Omental fat pad (tissue), 4 donors: ENCODE measurements at places on chromosomes 2 and 18. TPM values are rescaled to one million over a fixed set of nuclear protein-coding genes. Genes with fewer than 3 reads are reported as not detected.

- no peak for DNase-seq
Measured at GRCh38 chr2:186068139-186068801, 329.7 kb downstream of the FSIP2 start.

DNA sequence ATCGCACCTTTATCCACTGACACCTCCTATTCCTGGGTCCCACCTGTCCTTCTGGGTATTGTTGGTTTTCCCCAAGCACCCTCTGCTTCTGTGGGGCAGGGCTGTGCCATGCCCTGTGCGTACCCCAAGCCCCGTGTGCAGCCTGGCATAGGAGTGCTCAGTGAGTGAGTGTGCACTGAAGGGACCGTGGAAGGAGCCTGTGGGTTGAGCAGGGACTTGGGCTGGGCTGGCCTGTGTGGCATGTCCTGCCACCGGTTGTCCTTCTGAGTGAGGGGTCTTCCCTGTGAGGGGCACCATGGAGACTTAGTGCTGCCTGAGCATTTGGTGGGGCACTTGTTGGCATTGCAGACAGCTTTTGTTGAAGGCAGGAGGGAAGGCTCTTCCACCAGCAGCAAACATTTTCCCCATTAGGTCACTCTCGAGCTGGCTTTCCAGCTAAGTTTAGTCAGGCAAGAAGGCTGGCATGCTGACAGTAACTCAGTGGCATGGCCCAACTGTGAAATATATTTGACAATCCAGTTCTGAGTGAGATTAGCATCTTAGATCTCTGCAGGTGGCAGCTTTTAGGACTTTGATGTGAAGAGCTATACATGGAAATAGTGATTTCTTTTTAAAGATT lies 64.7 kb downstream of the LPIN1 start:
- DNase-seq = no peak

- no peak for DNase-seq
Measured at GRCh38 chr2:168521053-168521741, 65.1 kb downstream of the CERS6 start.

DNA sequence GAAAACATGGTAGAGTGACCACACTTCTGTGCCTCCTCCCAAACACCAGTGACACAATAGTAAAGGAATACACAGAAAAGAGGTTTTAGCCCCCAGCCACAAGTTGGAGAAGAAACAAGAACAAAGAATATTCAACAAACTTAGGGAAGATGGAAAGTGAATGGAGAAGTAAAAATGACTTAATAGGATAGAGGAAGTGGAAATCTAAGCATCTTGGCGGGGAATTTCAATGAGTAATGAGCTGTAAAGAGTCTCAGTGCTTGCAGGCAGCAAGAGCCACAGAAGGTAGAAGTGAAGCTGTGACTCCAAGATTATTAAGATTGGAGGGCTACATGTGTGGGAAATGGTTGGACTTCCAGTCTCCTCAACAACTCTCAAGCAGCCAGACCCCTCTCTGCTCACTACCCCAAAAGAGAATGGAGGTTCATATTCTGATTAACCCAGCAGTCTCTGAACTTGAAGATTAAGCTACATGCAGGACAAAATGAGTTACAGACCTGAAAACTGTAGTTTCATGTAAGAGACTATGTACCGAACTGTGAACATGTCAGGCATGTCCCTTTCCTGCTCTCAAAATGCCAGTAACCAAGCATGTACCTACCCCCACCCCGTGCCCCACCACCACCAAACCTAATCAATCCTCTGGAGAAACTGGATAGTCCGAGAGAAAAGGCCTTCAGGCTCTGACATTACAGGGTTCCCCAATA lies 16.9 kb upstream of the HNRNPLL start:
- DNase-seq = no peak

Gene GNAL
- total RNA-seq = 12.8 TPM

Gene TMEM18
- 27.3 TPM for total RNA-seq

- no peak for DNase-seq
Measured at GRCh38 chr18:49070552-49070951, 119.8 kb upstream of the SMAD7 start.

DNA sequence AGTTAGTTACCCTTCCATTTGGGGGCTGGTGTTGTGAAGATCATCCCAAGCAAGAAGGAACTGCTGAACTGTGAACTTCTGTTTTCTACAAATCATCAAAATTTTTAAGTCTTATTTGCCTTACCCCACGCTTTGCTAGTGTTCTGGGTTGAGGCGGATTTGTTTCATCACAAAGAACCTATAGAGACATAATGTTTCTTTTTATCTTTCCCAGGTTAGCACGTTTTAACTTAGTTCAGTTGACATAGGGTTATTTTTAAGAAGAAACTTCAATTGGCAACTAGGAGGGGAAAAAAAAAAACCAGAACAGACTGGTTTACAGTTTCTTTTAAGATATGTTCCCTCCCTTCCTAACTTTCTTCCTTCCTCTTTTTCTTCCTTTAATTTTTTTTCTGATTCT lies 31.1 kb upstream of the CERS6 start:
- no peak for DNase-seq

DNA sequence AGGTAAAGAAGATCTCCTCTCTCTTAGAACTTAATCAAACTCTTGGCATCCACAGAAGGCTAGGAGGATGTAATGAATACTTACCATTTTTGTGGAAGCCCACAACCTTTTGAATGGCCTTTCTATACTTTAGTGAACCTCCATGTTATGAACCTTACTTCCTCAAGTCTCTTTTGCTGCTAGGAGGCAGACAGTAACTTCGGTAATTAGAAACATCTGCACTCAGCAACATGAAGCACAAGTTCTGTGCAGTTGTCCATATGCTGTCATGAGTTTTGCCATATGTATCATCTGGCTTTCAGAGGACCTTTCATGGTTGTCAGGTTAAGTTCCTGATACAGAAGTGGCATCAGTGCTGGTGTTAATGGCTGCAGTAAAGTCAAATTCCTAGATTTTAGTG lies 50.4 kb downstream of the PDK1 start:
- DNase-seq = no peak

- DNase-seq = no peak
Measured at GRCh38 chr18:58247363-58247834, 203.4 kb downstream of the NEDD4L start.

Gene LGALSL
- total RNA-seq = 8.0 TPM

DNA sequence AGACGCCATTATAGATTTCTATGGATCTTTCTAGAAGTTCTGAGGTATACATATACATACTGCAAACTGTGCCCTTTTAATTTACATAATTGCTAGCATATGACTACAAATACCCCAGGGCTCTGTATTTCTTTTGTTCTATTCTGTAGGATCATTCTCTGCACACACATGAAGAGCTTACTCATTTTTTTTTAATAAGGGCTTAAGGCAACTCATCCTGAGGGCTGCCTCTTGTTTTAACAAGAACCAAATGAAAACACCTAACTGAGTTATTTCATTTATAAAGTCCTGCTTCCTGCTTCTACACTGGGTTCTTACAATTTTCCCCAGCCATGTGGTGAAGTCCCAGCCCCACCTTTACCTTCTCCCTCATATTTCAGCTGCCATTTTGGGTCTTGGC lies 390.5 kb downstream of the IRS1 start:
- no peak for DNase-seq

GRCh38 chr2:134227666-134228065 lies 26.2 kb upstream of the MGAT5 start:
- DNase-seq = no peak

DNA sequence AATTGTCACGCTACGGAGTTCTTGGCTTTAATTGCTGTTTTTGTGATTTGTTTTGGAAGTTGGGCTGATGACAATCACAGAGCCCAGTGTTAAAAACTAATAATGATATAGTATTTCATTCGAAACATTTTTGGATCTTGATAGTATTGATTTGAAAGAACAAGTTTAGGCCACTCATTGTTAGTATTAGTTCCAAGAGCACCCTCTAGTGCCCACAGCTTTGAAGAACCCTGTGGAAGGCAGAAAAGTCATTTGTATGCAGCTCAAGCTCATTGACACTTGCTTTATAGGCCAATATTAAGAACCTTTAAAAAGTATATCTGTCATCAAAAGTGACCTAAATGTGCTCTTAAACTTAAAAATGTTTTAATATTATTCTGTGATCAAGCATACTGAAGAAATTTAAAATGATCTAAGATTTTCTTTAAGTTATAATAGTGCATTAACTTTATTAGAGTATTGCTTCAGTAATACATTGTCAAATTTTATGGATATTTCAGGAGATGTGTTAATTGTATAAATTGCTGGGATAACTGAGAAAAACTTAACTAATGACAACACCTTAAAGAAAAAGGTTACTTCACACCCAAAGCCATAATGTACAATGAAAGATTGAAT lies 191.0 kb downstream of the GRB14 start:
- DNase-seq = no peak
